CD4-positive, alpha-beta T cell (primary cell): ENCODE measurements at places on chromosomes 13 and 19. TPM values are rescaled to one million over a fixed set of nuclear protein-coding genes. Genes with fewer than 3 reads are reported as not detected.
A peak's percentile ranks its signal among the peaks of the same experiment; 100 is the strongest.

DNA sequence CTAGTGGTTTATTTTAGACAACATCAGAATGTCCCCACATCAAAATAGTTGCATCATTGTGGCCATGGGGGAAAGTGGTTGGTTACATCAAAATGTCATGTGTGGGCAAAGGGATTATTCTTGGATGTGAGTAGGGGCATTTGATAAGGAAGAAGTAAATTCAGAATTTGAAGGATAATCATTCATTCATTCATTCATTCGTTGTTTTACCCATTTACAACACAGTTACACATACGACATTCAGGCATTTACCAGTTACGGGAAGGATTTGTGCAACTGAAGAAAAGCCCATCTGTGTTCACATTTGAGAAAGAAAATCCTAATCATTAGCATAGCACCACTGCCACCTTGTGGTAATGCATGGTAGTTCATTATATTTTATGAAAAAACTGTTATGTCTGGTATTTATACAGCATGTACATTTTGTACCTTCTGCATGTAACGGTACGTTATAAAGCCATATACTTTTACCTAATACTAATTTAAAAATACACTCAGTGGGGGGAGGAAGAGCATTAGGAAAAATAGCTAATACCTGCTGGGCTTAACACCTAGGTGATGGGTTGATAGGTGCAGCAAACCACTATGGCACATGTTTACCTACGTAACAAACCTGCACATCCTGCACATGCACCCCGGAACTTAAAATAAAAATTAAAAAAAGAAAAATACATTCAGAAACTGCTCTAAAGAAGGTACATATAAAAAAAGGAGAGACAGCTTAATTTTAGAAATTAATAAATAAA is 62.1 kb downstream of the DGKH start:
- DNase-seq: no peak

The ZNF556 gene
- total RNA-seq: not detected

The ZNF534 gene
- not detected for total RNA-seq

DNA sequence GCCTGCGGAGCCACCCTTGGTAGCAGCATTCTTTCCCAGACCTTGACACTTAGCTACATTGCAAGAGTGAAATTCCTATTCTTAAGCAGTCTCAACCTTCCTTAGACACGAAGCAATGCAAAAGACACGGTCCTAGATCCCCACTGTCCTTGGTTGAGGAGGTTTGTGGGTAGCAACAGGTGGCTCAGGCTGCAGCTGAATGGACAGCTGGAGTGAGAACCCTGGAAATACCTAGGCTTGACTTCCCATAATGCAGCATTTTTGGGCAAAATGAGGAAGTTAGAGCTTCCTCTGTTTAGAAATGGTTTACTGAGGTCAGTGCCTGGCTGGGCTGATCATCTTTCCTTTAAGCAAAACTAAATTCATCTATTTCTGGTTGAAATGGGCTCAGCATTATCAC is 296.6 kb downstream of the RFC3 start:
- DNase-seq: no peak

GRCh38 chr19:19406878-19407632 is 1.6 kb downstream of the GATAD2A start:
- DNase-seq: peak; percentile 73

The SOHLH2 gene
- not detected for total RNA-seq

- no peak for DNase-seq
Observed at GRCh38 chr13:93561576-93562225, 335.1 kb downstream of the GPC6 start.

DNA sequence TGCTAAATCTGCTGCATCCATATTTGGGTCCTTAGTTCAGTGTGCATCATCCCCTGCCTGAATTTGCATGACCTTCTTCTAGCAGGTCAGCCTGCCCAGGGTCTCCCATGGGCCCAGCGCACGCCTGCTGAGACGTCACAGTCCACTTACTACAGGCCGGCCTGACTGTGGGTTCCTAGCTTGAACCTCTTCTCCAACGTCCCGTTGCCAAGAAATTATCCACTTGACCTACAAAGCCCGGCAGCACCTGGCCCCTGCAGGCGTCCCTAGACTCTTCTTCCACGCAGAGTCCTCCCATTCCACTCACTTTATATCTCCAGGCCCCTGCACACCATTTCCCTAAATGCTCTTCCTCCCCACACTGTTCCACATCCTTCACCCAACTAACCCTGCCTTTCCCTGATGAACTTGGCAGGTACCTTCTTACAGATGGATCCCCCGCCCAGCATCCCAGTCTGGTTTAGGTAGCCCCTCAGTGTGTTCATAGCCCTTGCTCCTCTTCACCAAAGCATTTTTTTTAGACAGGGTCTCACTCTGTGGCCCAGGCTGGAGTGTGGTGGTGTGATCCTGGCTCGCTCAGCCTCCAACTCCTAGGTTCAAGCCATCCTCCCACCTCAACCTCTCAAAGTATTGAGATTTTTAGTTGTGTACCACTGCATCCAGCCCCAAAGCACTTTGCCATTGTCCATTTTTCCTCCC is 155.0 kb upstream of the SOX1 start:
- DNase-seq: no peak

- DNase-seq: no peak
Observed at GRCh38 chr19:11105014-11105636, 15.9 kb downstream of the LDLR start.

The MADCAM1 gene
- total RNA-seq: 0.91 TPM

DNA sequence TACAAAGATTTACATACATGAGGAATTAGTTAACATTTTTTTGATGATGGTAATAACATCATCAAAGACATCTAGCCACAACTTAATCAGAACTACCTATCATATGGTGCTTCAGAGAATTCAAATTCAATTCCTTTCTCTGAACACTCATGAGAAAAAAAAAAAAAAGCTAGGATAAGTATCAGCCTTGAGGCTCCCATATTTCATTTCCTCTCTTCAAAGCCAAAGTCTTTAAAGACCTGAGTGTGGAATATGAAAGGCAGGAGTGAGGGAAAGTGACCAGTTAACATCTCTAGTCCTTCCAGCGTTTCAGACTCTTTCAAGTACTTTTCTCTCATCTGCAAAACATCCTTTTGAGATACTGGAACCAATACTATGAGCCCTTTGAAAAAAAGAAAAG is 137.5 kb downstream of the DCLK1 start:
- DNase-seq: no peak

The CGB3 gene
- not detected for total RNA-seq

The FUT6 gene
- 0.17 TPM for total RNA-seq

The CYP4F8 gene
- not detected for total RNA-seq

The TPTE2 gene
- 0.14 TPM for total RNA-seq

GRCh38 chr19:46812977-46813838 is 24.8 kb upstream of the SLC1A5 start:
- no peak for DNase-seq

GRCh38 chr13:109576331-109576813 is 210.0 kb downstream of the IRS2 start:
- no peak for DNase-seq

DNA sequence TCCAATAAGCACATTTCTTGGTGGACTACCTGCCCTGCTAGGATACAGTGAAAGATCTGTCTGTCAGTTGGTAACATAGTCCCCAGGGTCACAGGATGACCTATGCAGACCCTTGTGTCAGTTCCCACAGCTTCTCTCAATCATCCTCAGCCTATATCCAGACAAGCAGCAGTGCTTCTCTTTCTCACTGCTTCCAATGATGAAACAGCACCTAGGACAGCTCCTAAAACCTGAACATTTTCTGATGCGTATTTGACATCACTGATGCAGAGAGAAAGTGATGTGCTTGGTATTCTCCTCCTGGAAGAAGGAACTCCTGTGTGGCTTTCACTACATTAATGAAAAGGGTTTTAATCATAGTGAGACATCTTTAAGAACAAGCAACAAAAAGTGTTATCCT is 43.7 kb downstream of the ZNF557 start:
- DNase-seq: no peak
